ELR (cell line): ENCODE measurements at places on chromosomes 16 and 17.

DNA sequence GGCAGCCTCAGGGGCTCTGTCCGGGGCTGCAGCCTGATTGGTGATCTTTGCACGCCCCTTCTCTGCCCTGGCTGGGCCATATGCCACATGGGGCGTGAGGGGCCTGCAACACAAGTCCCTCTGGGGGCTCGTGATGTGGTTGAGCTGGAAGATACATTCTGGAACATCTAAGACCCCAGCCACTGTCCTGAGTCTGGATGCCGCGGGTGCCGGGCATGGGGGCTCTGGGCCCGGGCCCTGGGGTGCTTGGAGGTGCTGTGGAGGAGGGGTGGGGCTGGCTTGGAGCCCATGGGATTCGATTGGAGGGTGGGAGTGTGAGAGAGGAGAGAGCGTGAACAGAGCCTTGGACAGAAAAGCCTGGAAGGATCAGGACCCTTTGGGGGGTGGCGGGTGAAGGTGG, 39.4 kb downstream of the JPH3 start:
- no peak for DNase-seq

- no peak for DNase-seq
Observed at GRCh38 chr17:14197586-14197985, 39.1 kb downstream of the CDRT15 start.

- no peak for DNase-seq
Observed at GRCh38 chr17:2436316-2436905, 35.6 kb upstream of the MNT start.

GRCh38 chr17:55175788-55176427, 88.9 kb upstream of the HLF start:
- no peak for DNase-seq

DNA sequence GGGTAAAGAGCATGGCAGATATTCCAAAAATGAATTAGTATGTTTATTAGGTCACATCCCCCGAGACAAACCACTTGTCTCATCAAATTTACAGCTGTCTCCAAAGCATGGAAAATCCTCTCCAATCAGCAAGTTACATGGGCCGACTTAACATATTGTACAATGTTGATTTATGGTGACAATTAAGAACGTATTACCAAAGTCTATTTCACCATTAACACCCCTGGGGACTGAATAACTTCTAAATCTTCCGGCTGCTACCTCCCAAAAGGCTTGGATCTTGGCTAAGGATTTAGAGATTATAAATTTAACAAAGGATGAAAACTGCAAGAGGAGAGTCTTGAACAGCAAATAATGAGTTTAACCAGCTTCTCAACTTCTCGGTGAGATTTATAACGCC, 311.9 kb downstream of the NPIPA8 start:
- DNase-seq, result no peak

GRCh38 chr16:85562093-85562786, 50.9 kb upstream of the GSE1 start:
- no peak for DNase-seq

GRCh38 chr16:83682116-83682867, 125.5 kb upstream of the HSBP1 start:
- DNase-seq, result no peak

DNA sequence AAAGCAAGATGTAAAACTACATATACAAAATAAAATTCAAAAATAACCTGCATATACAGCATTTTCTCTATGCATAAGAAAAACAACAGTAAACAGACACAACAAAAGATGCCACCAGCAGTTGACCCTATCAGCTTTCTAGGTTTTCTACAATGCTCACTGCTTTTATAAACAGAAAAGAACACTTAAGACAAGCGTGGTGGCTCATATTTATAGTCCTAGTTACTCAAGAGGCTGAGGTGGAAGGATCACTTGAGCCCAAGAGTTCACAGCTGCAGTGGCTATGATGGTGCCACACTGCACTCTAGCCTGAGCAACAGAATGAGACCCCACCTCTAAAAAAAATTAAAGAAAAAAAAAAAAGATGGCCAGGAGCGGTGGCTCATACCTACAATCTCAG, 46.5 kb upstream of the ATP2A3 start:
- DNase-seq, result no peak

- DNase-seq, result peak; percentile 64
Observed at GRCh38 chr16:85028685-85029407, 1.3 kb downstream of the KIAA0513 start.

DNA sequence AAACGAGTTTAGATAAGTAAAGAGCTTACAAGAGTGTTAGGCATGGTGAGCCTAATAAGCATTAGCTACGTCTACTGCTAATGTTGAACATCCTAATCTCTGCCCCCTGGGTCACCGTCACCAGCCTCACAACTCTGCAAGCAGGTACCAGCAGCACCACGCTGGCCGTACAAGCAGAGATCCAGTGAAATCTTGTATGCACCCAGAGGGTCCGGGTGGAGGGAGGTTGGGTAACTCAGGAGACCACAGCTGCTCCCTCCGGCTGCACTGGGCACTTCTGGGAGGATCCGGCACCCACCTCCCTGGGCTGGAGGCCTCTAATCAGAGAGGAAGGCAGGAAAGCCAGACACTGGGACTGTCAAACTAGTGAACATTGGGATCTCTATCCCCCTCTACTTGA, 8.4 kb upstream of the OR1F1 start:
- no peak for DNase-seq

- no peak for DNase-seq
Observed at GRCh38 chr17:80663781-80664206, 119.2 kb downstream of the RPTOR start.

DNA sequence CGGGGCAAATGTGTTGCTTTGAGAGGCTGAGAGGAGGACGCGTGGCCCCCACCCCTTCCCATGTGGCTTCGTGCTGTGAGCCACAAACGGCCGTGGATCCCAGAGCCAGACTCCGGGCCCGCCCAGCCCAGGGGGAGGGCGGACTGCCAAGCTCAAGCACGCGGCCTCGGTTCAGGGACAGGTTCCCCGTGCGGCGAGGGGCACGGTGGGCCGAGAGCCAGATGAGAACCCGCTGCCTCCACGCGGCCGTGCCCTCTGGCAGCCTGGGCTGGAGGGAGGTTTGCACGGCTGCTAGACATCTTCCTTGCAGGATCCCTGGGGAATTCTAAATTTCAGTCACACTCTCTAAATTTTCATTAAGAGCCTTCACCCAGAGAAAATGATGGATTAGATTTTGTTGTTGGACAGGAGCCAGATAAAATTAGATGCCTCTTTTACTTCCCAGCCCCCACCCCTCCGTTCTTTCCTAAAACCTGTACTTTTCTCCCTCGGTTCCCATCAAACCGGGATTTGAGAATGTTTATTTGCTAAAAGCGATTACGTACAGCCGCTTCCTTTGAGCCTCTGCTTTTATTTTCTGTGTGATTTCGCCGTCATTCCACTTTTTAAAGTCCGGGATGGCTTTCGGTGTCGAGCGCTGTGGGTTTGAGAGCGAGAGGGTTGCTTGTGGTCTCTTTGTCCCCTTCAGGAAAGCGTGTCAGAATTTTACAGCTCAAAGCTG, 25.0 kb upstream of the GNG13 start:
- no peak for DNase-seq

- no peak for DNase-seq
Observed at GRCh38 chr17:62913991-62914570, 52.0 kb upstream of the TANC2 start.

DNA sequence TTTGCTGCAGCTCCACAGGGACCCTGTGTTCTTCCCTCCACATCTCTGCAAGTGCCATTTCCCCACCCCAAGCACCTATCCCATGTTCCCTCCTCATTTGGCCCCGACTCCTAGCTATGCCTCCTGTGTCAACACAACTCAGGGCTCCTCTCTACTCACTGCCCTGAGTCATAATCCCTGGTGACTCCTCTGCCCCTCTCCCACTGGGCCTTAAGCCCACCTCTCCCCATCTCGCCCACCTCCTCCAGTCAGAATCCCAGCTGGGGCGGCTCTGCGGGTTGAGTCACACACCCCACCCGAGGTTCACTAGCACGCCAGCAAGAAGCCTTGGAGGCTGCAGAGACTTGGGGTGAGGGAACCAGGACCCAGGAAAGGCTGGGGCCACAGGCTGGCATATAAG, 346.2 kb downstream of the FOXL1 start:
- DNase-seq, result peak; percentile 81

DNA sequence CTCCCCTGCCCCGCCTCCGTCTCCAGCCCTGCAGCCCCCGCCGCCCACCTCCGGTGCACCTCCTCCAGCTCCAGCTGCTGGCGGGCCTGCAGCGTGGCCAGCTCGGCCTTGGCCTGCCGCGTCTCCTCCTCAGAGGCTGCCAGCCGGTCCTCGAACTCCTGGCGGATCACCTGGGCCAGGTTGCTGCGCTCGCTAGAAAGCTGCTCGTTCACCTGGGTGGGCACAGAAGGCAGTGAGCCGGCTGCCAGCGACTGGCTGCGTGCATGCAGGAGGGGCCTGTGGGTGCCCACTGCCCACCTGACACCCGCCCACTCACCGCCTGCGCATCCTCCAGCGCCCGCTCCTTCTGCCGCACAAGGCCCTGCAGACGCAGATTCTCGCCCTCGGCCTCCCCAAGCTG, 24.6 kb upstream of the AATK start:
- no peak for DNase-seq

- DNase-seq, result peak; percentile 21
Observed at GRCh38 chr16:3618769-3619141, 7.3 kb upstream of the SLX4 start.

DNA sequence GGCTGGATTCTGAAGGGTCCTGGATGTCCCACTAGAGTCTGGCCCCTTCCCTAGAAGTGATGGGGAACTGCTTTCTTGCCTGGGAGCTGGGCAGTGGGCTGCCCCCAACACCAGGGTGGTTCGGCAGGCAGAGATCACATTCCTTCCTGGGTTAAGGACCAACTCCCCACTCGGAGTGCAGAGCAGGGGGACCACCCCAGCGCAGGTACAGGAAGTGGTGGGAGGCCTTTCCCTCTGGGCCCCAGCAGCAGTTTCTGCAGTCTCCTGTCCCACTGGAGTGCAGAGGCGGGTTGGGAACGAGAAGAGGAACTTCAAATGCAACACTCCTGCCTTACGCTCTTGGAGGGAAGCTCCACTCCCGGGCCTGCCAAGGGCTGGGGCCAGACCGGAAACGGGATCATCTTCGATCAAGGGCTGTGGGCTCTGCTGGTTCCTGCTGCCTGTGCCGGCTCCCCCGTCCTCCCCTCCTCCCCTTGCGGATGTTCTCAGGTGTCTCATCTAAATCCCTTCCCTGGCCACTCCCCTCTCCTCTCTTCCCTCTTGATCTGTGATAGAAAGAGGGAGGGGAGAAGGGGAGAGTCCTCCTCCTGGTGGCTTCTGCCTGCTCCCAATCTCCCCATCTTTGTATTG, 9.0 kb upstream of the NGFR start:
- no peak for DNase-seq

- DNase-seq, result peak; percentile 24
Observed at GRCh38 chr17:70896843-70897242, 727.5 kb downstream of the KCNJ2 start.

- DNase-seq, result no peak
Observed at GRCh38 chr16:62254847-62255246, 218.6 kb upstream of the CDH8 start.

- peak; percentile 72 for DNase-seq
Observed at GRCh38 chr16:31874366-31875111, 932 bp downstream of the ZNF267 start.

DNA sequence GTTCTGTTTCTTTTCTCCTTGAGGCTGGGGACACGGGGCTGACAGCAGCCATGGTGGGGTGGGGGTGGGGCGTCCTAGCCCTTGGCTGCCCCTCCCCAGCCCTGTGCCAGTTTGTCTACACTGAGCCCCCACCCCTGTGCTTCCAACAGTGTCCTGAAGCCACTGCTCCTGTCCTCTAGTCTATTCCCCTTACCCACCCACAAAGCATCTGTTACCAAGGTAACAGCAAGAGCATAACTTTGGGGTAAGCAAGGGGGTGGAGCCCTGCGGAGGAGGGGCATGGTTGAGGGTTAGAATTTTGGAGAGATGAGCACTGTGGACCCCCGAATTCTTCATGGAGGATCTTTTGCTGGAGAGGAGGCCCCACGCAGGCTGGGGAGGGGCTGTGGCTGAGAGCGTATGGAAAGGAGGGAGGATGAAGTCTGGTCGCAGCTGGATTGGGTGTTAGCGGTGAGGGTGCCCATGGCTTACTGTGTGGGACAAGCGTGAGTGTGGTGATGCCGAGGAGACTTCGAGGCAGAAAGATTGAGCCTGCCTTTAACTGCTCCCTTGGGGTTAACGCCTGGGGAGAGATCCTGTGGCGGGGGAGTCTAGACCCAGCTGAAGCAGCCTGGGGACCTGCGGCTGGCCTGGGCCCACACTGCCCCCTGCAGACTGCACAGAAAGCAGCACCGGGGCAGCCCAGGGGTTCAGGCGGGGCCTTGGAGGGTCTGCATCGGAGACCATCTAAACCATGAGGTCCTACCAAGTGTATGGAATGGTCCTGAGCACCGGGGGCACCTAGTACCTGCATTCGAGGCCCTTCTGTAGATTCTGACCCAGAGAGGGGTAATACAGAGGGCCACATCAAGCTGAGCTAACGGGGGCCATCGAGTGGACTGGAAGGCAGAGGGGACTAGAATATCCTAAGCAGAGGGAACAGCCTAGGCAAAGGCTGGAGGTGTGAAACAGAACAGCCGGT, 6.1 kb upstream of the STAC2 start:
- DNase-seq, result peak; percentile 50

DNA sequence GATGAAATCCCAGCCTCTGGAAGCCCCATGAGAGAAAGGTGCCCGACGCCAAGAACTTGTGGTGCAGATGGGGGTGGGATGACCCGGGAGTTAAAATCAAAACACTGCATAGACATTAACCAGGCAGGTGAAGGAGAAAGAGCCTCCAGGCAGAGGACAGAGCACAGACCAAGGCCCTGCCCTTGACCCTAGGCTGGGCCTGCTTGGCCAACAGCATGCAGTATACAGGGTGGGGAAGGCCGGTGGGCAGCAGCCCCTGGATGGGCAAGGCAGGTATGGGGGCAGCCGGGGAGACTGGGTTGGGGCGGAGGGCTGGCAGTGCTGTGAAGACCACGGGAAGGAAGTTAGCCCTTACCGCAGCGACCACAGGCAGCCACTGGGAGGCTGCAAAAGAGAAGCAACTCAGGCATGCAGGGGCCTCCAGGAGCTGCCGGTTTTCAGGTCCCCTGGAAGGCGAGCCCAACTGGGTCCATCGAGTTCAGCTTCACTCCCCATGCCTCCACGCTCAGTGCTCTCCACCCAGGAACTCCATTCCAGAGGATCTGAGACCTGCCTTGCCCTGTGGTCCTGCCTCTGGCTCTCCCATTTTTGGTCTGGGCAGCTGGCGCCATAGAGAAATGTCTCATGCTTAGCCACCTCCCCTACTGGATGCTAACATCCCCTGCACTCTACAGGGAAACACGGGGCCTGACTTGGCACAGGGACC, 81.2 kb downstream of the C16orf95 start:
- no peak for DNase-seq

DNA sequence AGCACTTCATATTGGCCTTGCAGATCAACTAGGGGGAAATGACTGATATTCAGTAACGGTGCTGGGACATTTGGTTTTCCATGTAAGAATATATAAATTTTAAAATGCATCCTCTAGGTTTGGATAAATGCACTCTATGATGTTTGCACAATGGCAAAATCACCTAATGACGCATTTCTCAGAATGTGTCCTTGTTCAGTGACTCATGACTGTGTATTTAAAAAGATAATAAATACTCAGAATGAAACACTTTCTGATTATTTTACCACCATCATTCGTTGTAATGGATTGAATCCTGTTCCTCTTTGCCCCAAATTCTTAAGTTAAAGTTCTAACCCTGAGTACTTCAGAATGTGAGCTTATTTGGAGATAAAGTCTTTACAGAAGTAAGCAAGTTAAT, 17.2 kb upstream of the ADGRG1 start:
- DNase-seq, result peak; percentile 78

- no peak for DNase-seq
Observed at GRCh38 chr16:1194665-1195392, 30.2 kb downstream of the TPSG1 start.

GRCh38 chr16:50296807-50297206, 30.5 kb downstream of the ADCY7 start:
- no peak for DNase-seq
